Stimulated activated CD4-positive, alpha-beta T cell treated with anti-CD3 and anti-CD28 coated beads, Interleukin-2, amount 100 ng/mL, for 4 hours (primary cell): ENCODE measurements at places on chromosomes 2 and 18.

- DNase-seq = no peak
Measured at GRCh38 chr2:19649785-19650380, 251.9 kb downstream of the TTC32 start.

- DNase-seq = no peak
Measured at GRCh38 chr2:44884231-44884630, 57.3 kb upstream of the SIX3 start.

DNA sequence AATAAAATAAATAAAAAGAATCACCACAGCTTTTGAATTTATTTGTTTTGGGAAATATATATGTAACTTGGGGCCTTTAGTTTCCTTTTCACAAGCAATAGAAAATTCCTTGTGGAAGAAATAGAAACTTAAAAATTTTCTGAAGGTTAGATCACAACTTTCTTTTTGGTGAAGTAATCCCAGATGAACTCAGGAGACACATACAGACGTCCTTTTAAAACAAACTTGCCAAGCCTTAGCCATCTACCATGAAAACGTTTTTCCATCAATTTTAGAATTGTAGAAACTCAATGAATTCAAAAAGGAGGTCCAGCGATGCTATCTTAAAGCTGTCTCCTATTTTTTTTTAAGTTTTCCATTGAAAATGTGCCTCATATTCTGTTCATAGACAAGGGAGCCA is 225.6 kb downstream of the ASXL3 start:
- DNase-seq = no peak

GRCh38 chr2:24307961-24308360 is 52.4 kb downstream of the ITSN2 start:
- no peak for DNase-seq

- no peak for DNase-seq
Measured at GRCh38 chr2:54668711-54669110, 54.8 kb upstream of the EML6 start.

- no peak for DNase-seq
Measured at GRCh38 chr2:232626584-232626983, 6.8 kb upstream of the EFHD1 start.

GRCh38 chr2:41710944-41711343 is 336.9 kb upstream of the PKDCC start:
- DNase-seq = no peak

GRCh38 chr2:186093174-186093573 is 354.6 kb downstream of the FSIP2 start:
- DNase-seq = no peak
